ENCODE measurements at places on chromosomes 12 and 14.
A peak's percentile ranks its signal among the peaks of the same experiment; 100 is the strongest.

GRCh38 chr12:117091758-117092510 lies 7.3 kb downstream of the TESC start:
- no peak for DNase-seq

DNA sequence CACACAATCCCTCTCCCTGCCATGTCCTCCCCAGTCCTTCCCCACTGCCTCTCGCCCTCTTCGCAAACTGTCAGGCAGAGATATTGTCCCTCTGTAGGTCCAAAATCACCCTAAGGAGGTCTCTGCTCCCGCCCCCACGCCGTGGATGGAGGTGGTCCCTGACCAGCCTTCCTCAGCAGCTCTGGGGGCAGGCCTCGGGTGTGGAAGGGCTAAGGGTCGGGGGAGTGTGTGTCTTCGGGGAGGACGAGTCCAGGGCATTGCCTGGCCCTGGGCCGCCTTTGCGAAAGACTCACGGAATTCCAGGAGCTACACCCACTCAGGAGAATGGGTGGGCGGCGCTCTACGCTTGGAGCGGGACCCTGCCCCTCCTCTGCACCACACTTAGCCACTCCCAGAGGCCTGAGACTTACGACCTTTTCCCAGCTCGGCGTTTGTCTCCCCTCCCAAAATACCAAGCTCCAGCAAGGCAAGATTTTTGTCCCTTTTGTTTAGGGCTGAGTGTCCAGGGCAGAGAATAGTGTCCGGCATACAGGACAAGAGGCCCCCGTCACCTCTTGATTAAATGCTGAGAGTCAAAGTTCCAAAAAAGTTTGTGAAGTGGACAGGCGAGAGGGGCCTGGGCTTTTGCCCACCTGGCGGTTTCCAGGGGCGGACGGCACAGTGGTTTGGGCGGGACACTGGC lies 881 bp downstream of the PYGL start:
- peak; percentile 52 for DNase-seq

- no peak for DNase-seq
Observed at GRCh38 chr12:41453409-41453808, 265.3 kb downstream of the PDZRN4 start.

DNA sequence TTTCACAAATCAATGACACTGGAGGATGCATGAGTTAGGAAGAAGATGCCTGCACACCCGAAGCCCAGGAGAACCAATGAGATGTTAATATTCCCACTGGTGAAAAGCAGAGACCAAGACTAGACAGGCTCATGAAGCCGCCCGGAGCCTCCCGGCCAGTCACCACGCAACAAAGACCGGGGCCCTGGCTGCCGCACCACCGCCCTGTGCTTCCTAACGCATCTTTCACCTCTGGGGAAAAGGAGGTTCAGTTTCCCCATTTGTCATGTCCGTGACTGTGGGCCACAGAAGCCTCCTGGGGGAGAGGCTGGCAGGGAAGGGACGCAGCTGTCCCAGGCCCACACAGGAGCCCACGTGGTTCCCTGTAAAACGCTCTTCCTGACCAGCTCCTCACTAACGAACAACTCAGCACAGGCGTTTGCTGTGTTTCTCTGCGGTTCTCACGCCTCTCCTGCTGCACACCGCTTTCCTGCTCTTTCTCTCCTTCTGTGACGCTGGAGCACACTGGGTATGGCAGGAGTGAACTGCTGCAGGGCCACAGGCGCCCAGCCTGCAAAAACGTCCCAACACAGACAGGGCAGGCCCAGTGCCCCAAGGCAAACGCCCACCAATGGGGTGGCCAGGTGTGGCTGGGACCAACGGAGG lies 10.8 kb downstream of the RIMBP2 start:
- no peak for DNase-seq

DNA sequence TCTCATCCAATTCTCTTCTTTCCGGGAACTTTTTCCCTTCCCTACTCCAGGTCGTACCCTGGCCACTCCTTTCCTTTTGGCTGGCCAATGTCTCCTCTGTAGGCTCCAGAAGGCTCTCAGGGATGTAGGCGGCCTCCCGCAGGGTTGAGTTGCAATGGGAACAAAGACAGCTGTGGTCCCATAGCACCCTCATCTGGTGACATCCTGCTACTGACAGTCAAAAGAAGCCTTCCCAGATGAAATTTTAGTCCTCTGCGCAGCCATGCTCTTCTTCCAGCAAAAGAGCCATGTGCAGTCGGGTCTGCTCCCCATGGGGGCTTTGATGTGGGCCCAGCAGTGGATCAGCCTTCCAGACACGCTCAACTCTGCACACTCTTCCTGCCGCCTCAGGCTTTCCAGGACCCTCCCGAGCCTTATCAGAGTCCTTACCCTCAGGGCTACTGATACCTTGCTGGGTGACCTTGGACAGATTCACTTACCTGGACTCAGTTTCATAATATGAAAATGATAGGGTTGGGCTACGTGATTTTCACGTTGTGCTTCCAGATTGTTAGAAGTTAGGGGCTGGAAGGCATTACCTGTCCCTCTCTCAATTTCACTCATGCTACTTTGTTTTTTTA lies 5.5 kb upstream of the CELA1 start:
- no peak for DNase-seq

Data from astrocyte (in vitro differentiated cells and primary cell).